ENCODE measurements at places on chromosomes 6 and 20.

GRCh38 chr6:139839506-139840156 is 465.2 kb upstream of the CITED2 start:
- no peak for DNase-seq

DNA sequence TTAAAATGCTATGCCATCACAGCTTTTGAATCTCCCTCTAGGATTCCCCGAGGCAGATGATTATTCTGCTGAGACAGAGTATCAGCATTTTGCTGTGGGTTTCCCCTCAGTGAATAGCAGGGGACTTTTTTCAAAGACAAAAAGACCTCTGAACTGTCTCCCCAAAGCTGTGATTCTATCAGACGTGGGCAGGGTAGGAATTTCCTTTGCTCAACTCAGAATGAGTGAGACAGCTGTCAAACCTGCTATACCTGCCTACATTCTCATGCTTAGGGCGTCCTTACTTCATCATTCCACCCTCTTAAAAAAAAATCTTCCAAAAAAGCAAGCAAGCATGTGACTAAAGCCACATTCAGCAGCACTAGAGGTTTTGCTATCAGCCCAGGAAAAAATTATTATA is 147.6 kb upstream of the FAM83B start:
- DNase-seq, result no peak

- no peak for DNase-seq
Measured at GRCh38 chr6:35706468-35706867, 17.8 kb upstream of the FKBP5 start.

DNA sequence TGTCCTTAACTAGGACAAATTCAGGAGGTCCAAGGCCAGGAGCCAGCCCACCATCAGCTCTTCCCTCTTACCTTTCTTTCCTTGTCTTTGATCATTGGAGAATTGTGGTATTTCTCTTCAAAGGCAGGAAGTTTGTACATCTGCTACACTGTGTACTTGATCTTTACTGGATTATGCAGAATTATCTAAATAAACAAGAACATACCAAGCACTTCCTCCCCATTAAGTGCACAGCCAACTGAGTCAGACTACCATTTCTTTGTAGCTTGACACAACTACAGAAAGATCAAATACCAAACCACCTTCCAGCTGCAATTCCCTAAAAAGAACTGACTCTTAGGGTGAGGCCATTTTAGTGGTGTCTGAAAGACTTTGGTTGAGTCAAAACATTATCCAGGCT is 195.1 kb downstream of the HDGFL1 start:
- DNase-seq, result no peak

DNA sequence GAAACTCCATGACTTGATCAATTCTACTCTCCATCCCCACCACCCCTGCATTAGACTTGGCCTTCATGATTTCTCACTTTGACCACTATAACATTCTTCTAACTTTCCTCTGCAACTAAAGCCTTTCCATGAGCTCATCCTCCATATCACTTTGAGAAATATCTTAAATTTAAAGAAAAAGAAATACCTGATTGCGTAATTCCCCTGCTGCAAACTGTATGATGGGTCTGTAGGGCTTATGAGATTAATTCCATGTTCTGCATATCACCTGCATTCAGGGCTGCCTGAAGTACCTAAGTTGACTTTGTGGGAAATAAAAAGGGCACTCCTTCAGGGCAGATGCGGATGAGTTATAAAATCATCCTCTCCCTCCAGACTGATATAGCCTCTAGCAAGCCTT is 549.8 kb downstream of the LMBRD1 start:
- no peak for DNase-seq

Data from right forelimb (tissue), 1 donor.